ENCODE measurements at places on chromosomes 16 and 17.
A peak's percentile ranks its signal among the peaks of the same experiment; 100 is the strongest.

DNA sequence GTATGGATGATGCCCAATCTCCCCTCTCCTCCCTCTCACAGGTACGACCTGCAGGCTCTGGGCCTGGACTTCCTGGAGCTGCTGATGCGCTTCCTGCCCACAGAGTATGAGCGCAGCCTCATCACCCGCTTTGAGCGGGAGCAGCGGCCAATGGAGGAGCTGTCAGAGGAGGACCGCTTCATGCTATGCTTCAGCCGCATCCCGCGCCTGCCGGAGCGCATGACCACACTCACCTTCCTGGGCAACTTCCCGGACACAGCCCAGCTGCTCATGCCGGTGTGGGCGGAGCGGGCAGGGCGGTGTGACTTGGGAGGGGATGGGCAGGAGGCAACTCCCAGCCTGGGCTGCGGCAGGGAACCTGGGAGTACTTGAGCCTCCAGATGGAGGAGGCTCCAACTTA is 18.1 kb downstream of the SPATA32 start:
- no peak for DNase-seq

DNA sequence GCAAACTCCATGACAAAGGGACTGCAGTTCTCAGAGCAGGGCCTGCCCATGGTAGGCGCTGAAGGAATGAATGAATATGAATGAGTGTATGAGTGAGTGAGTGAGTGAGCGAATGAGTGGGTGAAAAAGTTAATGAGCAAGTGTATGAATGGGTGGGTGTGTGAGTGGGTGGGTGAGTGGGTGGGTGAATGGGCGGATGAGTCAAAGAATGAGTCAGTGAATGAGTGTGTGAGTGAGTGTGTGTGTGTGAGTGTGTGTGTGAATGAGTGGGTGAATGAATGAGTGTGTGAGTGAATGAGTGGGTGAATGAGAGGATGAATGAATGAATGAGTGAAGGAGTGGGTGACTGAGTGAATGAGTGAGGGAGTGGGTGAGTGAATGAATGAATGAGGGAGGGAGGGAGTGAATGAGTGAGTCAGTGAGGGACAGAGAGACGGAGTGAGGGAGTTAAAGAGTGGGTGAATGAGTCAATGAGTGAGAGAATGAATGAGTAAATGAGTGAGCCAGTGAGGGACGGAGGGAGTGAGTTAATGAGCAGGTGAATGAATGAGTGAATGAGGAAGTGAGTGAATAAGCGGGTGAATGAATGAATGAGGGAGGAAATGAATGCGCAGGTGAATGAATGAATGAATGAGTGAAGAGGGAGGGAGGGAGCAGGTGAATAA is 11.1 kb upstream of the CHMP6 start:
- DNase-seq: peak; percentile 47

DNA sequence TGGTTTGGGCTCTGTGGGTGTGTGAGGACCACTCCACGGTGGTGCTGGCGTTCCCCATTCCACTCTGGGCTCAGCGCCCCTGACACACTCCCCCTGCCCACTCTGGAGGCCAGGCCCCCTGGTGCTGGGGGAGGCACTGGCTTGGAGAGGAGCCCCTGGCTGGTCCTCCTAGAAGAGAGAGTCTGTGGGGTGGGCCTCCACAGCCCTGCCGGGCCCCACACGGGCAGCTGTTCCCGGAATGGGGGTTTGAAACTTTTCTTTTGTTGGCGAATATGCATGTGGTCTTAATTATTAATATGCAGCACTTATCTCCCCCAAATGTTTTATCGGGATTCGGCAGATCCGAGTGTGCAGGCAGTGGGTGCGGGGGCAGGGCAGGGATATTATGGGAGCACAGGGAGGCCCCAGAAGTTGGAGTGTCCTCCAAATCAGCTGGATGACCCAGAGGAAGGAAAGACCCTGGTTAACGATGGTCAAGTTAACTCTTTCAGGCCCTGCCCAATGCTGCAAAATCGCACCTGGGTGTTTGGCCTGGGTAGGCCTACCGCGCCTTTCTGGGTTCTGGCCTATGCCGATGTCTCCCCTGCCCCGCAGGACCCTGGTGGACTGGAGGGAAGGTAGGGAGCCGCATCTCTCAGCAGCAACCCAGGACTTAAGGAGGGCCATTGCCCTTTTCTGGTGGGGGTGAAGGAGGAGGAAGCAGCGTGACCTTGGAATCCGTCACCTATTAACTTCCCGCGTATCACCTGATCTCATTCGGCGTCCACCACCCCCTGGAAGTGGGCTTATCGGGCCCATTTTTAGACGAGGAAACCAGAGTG is 36.0 kb downstream of the TMEM235 start:
- no peak for DNase-seq

DNA sequence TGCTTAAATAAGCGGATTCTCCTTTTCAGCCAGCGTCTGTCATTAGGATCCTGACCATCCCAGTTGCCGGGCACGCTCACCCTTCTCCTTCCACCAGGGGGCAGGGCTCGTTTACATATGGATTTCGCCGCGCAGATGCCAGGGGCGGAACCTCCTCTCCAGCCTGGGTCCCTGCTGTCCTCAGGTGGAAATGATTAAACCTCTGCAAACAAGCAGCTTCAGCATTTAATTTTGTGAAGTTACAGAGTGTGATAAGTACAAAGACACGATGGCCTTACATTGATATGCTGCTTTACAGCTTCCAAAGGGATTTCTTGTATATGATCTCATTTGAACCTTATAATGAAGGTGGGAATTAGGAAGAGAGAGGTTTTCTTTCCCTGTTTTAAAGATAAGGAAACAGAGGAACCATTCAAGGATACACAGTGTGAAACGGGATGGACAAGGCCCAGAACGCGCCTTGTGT is 3.9 kb upstream of the KRT28 start:
- peak; percentile 66 for DNase-seq

GRCh38 chr17:48497103-48497502 is 33.7 kb downstream of the HOXB1 start:
- peak; percentile 89 for DNase-seq

All from IMR-90 (cell line).